ENCODE measurements at places on chromosomes 6 and 20.

DNA sequence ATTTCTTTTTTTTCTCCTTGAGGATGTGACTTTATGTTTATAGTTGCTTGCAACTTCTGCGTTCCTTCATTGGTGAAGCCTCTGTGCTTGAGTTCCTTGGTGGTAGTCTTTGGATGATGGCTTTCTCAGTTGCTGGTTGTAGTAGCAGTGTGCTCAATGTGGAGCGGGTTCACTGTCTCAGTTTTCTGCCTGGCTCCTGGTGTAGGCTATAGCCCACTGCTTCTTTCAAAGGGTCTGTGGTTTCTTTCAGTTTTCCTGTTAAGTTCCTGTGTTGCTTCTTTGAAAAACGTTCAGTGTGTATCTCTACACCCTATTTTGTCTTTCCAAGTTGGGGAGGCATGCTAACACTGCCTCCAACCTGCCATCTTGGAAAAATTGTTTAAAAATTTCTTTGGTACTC lies 33.9 kb upstream of the ZBTB24 start:
- H3K4me1 ChIP-seq: peaks cover 33% of the 10 kb centered on the region
- H3K36me3 ChIP-seq: no peaks in the 10 kb centered on the region
- H3K4me3 ChIP-seq: no peak overlapping the region
- no peak overlapping the region for H3K27ac ChIP-seq

- no peaks in the 10 kb centered on the region for H3K27me3 ChIP-seq
- H3K36me3 ChIP-seq: peaks cover 5% of the 10 kb centered on the region
- DNase-seq: no peak
- H3K4me3 ChIP-seq: no peak overlapping the region
- H3K27ac ChIP-seq: no peak overlapping the region
- H3K4me1 ChIP-seq: peaks cover 28% of the 10 kb centered on the region
These were observed 67.2 kb downstream of the DTNBP1 start for GRCh38 chr6:15595461-15596173.

DNA sequence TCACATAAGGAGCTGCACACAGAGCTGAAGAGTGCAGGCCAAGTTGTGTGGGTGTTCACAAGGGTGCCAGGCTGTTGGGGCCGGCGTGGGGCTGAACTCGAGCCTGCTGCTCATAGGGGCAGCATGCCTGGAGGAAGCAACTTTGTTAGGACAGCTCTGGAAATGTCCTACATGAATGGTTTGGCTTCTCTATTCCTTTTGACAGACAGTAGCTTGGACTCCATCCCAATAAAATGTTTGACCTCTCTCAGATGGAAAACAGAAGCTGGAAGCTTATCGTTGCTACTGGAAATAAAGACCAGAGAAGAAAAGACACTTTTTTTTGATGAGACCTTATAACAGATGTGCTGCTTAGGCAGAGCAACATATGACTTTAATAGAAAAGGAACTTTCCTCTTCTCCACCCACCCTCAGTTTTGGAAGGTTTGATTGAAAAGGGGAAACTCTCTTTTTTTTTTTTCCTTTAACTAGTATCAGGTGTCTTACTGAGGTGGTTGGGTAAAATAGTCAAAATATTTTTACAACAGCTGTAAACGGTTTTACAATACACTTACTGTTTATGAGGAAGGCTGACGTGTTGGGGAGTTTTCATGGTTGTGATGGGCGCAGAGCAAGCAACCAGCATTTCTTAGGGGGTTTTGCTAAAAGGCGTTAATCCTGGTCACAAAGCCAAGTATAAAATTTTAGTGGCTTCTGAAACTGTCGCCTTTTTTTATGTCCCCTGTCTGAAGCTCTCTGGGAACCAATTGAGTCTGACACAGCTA lies 80.7 kb upstream of the EEF1E1 start:
- no peak for DNase-seq
- H3K4me1 ChIP-seq: no peaks in the 10 kb centered on the region
- no peaks in the 10 kb centered on the region for H3K36me3 ChIP-seq
- H3K27ac ChIP-seq: no peak overlapping the region
- peaks cover 6% of the 10 kb centered on the region for H3K27me3 ChIP-seq
- no peak overlapping the region for H3K4me3 ChIP-seq

DNA sequence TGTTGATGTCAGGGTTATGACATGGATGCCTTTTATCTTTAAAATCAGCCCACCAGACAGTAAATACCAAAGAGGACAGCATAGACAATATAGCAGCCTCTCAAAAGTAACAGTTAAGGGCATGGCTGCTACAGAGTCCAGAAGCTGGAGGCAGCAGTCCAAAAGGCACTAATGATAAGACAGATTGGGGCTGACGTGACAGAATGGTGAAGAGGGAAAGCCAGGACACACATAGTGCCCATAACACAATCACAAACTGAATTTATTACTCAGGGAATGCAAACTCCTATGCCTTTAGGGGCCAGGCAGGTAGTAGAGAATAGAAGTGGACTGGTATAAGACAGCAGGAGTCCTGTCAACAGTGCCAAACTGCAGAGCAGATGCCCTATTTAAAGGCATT lies 40.7 kb downstream of the TP53INP2 start:
- H3K4me1 ChIP-seq: peaks cover 9% of the 10 kb centered on the region
- H3K36me3 ChIP-seq: peaks cover 39% of the 10 kb centered on the region
- H3K4me3 ChIP-seq: no peak overlapping the region
- no peak overlapping the region for H3K27ac ChIP-seq
- no peak for DNase-seq
- H3K27me3 ChIP-seq: no peaks in the 10 kb centered on the region

- H3K4me1 ChIP-seq: no peaks in the 10 kb centered on the region
- no peak for DNase-seq
- H3K27me3 ChIP-seq: no peaks in the 10 kb centered on the region
- peaks cover 27% of the 10 kb centered on the region for H3K36me3 ChIP-seq
These were observed 180.9 kb downstream of the KIF16B start for GRCh38 chr20:16392346-16392745.

DNA sequence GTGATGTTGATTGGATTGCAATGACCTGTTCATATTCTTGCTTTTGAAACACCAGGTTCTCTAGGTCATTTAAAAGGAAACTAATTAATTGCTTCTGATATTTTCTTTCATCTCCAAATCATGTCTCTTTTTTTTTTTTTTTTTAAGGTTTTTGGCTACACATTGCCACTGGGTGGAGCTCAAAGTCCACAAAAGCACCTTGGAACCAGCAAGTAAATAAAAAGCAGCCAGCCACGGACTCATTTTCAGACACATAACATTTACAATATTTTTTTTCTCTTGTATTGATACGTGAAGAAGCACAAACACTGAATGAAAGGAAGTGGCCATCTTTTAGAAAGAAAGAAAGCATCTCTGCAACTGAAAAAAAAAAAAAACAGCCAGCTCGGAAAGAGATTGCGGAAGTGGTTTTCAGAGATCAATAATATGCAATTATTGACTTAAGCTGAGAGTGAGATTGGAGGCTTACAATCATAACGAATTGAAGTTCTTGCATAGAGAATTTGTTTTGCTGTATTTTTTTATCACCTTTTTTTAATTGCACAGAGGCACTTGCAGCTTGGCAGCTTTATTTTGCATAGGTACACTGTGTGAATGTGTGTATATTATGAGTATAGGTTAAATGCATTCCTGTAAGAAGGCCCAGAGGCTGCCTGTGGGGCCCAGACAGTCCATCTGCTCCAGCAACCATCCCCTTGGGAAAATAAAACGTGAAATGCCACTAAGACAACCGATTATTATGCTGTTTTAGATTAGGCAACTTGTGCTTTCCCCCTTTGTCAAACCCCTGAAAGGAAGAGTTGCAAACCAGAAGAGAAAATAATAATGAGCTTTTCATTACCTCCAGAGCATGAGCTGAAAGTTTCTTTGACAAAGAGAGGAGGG lies 28.2 kb downstream of the CGA start:
- no peak overlapping the region for H3K4me3 ChIP-seq
- no peaks in the 10 kb centered on the region for H3K36me3 ChIP-seq
- H3K27me3 ChIP-seq: peaks cover 2% of the 10 kb centered on the region

DNA sequence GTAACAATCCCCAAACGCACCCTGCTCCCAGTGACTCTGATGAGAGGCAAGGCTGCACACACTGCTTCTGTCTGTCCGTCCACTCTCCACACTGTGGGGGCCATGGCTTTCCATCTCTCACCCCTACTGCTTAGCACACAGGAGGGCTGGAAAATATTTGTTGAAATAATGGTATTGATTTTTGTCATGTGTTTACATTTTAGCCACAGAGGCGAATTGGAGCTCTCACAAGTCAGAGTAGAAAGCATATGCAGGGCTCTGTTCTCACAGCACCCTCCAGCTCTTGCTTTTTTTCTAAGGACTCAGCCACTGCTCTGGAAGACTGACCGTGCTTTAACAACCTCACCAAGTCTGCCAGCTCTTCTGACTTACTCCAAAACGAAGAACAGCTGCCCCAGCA lies 273.8 kb downstream of the GMDS start:
- H3K4me1 ChIP-seq: no peaks in the 10 kb centered on the region
- H3K4me3 ChIP-seq: no peak overlapping the region
- H3K27ac ChIP-seq: no peak overlapping the region
- DNase-seq: no peak
- H3K36me3 ChIP-seq: no peaks in the 10 kb centered on the region

DNA sequence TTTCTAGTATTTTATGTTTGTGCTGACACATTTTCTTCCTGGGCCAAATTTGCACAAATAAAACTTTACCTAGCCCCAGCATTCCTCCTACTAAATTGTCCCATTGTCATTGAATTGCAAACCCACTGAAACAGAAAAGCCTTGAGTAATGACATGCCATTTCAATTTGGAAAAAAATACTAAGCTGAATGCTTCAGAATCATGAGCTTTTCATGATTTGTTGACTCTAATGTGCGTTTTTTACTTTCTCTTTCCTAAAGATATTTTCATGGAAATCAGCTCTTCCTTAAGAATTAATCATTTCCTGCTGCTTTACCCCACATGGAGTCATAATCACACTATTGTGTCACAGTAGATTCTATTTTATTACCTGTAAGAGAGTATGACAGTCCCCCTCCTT lies 47.4 kb downstream of the TRDN start:
- H3K4me1 ChIP-seq: no peaks in the 10 kb centered on the region
- no peaks in the 10 kb centered on the region for H3K27me3 ChIP-seq
- DNase-seq: no peak
- H3K36me3 ChIP-seq: no peaks in the 10 kb centered on the region
- H3K4me3 ChIP-seq: no peak overlapping the region

DNA sequence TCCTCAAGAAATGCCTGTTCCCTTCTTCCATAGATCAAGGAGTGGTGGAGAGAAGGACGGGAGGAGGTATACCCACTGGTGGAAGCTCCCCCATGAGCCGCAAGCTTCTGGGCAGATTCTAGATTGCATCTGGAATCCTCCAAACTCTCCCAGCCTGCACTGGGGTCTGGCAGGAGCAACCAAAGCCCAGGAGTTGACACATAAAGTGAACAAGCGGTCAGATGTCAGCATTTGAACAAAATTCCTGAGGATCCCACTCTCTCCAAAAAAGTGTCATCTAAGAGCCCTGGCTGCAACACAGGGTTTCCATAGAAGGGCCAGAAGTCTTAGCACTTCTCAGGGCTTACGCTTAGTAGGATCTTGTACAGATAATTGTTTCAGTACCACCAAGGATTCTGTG lies 88.2 kb downstream of the KCNB1 start:
- H3K4me3 ChIP-seq: no peak overlapping the region
- no peaks in the 10 kb centered on the region for H3K4me1 ChIP-seq
- DNase-seq: no peak
- no peak overlapping the region for H3K27ac ChIP-seq

GRCh38 chr6:118017301-118017848 lies 110.3 kb downstream of the SLC35F1 start:
- no peak overlapping the region for H3K4me3 ChIP-seq
- H3K36me3 ChIP-seq: no peaks in the 10 kb centered on the region
- no peak overlapping the region for H3K27ac ChIP-seq
- no peaks in the 10 kb centered on the region for H3K4me1 ChIP-seq
- DNase-seq: no peak

DNA sequence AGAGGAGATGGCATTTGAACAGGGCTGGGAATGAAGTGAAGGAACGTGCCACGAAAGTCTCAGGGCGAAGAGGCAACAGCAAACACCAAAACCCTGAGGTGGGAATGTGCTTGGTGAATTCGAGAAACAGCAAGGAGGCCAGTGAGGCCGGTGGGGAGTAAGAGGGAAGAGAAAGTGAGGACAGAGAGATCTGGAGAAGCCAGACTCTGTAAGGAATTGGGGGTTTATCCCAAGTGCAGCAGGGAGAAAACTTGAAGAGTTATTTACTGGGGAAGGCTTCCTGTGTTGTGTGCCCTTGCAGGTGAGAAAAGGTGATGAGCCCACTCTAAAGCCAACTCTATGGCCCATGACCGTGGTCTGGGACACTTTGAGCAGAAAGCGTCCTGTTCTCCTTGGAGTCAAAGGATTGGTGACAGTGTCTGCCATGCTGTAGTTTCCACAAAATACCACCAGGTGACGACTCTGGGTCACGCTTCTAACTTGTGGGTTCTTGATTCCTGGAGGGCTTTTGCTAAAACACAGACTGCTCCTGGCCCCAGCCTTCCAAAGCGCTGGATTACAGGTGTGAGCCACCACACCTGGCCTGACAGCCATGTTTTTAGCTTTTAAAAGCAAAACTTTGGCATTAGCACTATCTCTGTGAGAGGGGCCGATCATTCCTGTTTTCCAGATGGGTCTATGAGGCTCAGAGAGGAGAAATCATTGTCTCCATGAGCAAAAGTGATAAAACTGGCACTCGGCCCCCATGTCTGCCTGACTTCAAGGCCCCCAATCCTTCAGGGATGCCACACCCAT lies 18.0 kb upstream of the CSNK2A1 start:
- peaks cover 13% of the 10 kb centered on the region for H3K27me3 ChIP-seq
- H3K4me1 ChIP-seq: no peaks in the 10 kb centered on the region
- peak; percentile 74 for DNase-seq

GRCh38 chr6:26468829-26469228 lies 11.1 kb downstream of the BTN2A1 start:
- no peak overlapping the region for H3K27ac ChIP-seq
- H3K4me1 ChIP-seq: peaks cover 25% of the 10 kb centered on the region
- no peaks in the 10 kb centered on the region for H3K27me3 ChIP-seq
- H3K36me3 ChIP-seq: peaks cover 60% of the 10 kb centered on the region
- no peak for DNase-seq

- no peak overlapping the region for H3K27ac ChIP-seq
- peaks cover 3% of the 10 kb centered on the region for H3K27me3 ChIP-seq
- no peak overlapping the region for H3K4me3 ChIP-seq
- no peaks in the 10 kb centered on the region for H3K36me3 ChIP-seq
- H3K4me1 ChIP-seq: no peaks in the 10 kb centered on the region
- DNase-seq: no peak
These were observed 31.0 kb upstream of the SALL4 start for GRCh38 chr20:51833326-51833725.

DNA sequence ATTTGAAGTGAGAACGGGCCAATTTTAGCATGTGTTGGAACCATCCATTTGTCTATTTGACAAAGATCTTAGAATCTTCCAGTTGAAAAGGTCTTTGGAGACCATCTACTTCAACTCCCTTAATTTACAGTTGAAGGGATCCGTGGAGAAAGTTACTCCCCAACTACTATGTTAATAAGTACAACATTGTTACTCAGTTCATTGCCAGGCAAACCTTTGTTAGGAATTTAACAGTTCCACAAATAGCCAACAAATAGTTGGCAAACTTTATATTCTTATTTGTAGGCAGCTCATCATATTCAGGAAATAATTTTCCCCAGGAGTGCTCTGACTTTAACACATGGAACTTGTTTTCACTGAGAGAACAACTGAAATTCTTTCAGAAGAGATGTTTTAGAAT lies 81.0 kb upstream of the FLRT3 start:
- no peak overlapping the region for H3K27ac ChIP-seq
- H3K36me3 ChIP-seq: no peaks in the 10 kb centered on the region
- H3K4me1 ChIP-seq: no peaks in the 10 kb centered on the region
- no peak overlapping the region for H3K4me3 ChIP-seq
- H3K27me3 ChIP-seq: no peaks in the 10 kb centered on the region

GRCh38 chr6:13248584-13248985 lies 79.8 kb downstream of the TBC1D7 start:
- no peak overlapping the region for H3K4me3 ChIP-seq
- no peaks in the 10 kb centered on the region for H3K4me1 ChIP-seq
- peaks cover 9% of the 10 kb centered on the region for H3K27me3 ChIP-seq
